ENCODE measurements at places on chromosomes 3 and 15.

- DNase-seq: peak; percentile 40
Measured at GRCh38 chr15:66692808-66693596, 9.0 kb upstream of the SMAD6 start.

DNA sequence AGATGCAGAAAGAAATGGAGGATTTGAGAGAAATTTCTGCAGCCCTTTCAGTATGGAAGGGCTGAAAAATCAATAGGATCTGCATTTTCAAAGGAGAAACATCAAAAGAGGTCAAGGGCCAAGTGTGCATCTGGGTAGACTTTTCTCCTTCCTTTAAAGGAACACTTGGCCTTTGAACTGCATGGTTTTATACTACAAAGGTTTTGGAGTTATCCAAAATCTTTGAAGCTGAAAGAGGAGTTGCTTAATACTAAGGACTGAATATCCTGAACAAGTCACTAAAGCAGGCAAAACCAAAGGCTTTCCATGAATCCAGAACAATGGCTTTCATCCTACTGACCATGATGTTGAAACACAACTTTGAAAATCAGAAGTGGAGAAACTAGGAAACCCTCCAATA, 553.7 kb upstream of the LMCD1 start:
- no peak for DNase-seq

DNA sequence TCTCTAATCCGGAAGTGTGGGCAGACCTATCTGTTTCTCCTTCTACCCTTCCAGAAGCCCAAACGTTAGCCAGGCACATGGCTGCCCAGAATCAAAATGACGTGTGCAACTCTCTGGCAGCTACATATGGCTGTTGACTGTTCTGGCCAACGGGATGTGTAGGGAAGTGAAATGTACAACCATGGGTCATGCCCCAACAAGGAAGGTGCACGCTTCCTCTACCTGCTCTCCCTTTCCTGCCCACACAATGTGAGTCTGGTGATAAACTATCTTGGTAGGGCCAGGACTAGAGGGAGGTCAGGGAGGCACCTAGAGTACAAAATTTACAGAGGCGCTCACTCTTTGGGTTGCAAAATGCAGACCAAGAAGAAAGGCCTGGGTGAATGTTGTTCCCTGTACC, 495.9 kb upstream of the PROK2 start:
- no peak for DNase-seq

DNA sequence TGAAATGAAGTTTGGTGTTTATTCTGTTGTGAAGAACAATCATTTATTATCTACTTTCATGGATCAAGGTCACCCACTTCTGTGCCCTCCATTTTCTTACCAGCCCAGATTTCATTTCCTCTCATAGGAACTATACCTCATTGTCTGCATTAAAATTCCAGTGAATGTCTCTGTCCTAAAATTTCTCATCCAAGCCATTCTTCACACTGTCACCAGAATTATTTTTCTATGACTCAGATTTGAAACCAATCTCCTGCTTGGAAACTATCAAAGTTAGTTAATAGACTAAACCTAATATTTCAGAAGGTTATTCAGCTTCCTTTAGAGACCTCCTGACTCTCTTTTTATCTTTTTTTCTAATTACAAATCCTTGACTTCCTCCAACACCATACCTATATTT, 364.1 kb upstream of the CBLB start:
- DNase-seq: no peak

DNA sequence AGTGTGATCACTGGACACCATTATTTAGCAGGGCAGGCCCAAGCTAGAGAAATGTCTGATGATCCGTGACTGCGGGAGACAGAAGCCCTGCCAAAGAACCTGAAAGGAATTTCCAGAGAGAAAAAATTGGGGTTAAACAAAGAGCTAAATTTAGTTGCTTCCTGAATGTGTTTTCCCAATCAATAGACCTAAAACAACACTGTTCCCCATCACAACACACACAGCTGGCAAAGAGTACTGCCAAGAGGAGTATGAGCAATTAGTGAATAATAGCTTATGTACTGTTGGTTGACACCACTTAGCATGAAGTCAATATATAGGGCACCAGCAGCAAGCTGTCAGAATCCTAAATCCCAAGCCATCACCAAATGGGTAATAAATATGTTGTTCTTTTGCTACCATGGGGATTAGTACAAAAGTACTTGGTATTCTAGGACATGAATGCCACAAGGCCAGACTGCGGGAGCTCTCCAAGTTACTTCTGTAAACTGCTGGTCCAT, 35.7 kb downstream of the CLK3 start:
- DNase-seq: peak; percentile 40

- DNase-seq: no peak
Measured at GRCh38 chr3:158354713-158355112, 216.3 kb upstream of the MLF1 start.

- no peak for DNase-seq
Measured at GRCh38 chr3:191557322-191557721, 96.4 kb downstream of the PYDC2 start.

- no peak for DNase-seq
Measured at GRCh38 chr15:62165104-62165792, at the start of gene C2CD4B. TSS of gene C2CD4B (minus strand) at chr15:62165285. CDS start at chr15:62164984, 301 bp downstream.

GRCh38 chr3:112122870-112123269, 10.2 kb downstream of the GCSAM start:
- DNase-seq: no peak

GRCh38 chr3:59935025-59935424, 885.2 kb upstream of the CFAP20DC start:
- DNase-seq: no peak

- no peak for DNase-seq
Measured at GRCh38 chr3:169953462-169954141, 13.0 kb upstream of the SEC62 start.

DNA sequence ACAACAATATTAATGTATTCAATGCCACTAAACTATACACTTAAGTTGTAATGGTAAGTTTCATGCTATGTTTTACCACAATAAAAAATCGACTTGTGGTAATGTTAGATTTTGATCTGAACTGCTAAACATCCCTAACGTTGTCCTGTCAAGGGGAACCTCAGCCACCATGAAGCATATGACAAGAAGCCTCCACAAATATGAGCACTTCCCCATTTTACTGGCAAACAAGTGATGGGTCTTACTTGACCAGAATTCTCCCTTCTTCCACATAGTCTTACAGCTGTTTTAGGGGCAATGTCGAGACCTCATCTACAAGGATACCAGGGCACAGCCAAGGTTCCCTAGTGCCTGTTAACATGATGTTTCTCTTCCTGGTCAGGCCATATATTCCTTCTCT, 124.2 kb upstream of the ABI3BP start:
- DNase-seq: no peak

DNA sequence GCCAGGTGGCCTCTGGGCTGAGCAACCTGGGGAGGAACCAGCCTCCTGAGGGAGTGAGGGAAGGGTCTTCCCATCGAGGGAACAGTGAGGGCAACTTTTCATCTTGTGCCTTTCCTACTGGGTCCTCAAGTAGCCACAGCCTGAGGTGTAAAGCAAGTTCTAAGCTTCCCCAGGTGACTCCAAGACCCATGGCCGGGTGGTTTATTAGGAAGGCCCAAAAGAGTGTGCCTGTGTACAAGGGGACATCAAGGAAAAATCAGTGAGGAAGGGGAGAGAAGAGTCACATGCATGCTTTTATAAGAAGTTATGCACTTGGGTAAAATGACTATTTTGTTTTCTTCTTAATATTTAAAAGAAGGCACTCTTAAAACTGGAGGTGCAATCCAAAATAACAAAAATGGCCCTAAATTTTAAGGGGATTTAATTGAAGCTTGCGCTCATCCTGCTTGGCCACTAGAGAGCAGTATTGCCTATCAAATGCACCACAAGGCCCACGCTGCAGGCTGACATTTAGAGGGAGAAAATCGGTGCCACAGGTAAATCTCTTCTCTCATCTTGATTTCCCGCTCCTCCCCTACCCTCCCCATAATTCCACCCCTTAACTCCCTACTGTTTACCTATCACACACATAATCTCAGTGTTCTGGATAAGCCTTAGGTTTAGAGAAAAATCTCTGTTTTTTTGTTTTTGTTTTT, 6.7 kb downstream of the NANOGP8 start:
- DNase-seq: no peak

DNA sequence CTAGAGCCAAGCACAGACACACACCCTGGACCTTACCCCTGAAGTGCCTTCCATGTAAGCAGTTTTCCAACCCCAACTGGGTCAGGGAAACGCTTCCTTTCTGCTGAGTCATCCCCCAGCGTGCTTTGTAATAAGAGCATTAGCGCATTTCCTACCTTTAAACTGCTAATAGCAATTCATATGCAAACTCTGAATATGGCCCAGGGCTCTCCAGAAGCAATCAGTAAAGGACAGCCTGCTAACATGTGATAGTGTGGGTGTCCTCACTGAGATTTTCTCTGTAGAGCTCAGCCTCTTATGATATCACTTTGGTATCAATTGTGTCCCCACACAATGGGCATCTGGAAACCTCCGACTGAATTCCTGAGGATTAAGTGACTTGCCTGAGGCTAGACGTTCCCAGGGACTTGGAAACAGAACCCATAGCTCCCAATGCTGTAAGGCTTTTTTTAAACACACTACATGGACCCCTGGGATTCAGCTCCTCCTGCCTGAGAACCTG, 5.6 kb downstream of the GABRB3 start:
- DNase-seq: peak; percentile 4

DNA sequence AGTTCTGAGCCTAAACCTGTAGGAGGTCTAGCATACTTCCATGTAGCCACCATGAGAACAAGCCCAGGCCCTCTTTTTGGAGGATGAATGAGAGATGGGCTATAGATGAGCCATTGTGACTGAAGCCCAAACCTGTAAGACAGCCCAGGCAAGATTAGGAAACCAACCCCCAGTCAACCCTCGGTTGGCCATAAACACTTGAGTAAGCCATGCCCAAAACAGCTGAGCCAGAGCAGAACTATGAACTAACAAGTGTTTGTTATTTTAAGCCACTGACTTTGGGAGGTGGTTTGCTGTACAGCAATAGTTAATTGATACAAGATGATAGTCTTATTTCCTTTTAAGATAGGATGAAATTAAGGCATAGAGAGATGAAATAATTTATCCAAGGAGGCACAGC, 12.4 kb upstream of the CPNE4 start:
- no peak for DNase-seq

DNA sequence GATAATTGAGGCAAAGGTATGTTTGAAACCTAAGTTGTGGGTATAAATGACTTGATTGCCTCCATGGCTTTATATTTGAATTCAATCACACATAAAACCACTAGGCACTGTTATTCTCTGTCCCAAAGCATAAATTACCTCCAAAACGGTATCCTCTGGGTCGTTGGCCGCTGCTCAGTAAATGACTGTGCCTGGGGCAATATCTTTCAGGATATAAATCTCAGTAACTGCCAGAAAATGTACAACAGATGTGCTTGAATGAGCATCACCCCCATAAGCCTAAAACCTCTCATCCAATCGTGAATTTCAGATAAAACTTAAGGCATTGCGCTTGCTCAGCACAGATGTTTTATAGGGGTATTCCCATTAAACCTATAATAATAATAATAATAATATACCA, 19.0 kb upstream of the C3orf49 start:
- DNase-seq: no peak

DNA sequence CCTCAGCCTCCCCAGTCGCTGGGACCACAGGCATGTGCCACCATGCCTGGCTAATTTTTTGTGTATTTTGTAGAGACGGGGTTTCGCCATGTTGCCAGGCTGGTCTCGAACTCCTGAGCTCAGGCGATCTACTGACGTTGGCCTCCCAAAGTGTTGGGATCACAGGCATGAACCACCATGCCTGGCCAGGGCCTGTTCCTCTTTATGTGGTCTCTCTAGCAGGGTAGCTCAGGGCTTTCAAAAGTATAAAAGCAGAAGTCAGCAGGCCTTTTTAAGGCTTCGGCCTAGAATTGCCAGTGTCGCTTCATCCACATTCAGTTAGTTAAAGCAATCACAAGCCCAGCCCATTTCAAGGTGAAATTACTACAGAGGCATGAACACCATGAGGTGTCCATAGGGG, 7.6 kb downstream of the VHL start:
- no peak for DNase-seq

GRCh38 chr3:29606416-29606815, 325.5 kb downstream of the RBMS3 start:
- DNase-seq: no peak

DNA sequence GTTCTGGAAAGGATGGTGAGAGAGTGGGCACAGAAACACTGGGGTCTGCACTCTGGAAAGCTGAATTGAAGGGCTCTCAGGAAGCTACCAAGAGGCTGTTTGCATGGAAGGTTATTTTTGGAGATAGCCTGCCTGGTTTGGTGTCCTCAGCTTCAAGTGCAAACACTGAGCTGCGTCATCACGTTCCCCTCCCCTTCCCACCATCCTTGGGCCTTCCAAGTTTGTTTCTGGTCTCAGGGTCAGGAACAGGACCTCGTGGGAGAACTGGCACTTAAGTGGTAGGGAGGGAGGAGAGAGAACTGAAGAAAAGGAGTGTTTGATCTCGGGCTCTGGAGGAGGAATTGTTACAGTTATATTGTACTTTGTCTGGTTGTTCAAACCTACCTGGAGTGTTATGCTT, 10.6 kb downstream of the ST6GAL1 start:
- DNase-seq: no peak

GRCh38 chr15:36758800-36759199, 179.4 kb downstream of the CDIN1 start:
- no peak for DNase-seq

- DNase-seq: no peak
Measured at GRCh38 chr3:147655236-147655635, 246.1 kb downstream of the ZIC1 start.

DNA sequence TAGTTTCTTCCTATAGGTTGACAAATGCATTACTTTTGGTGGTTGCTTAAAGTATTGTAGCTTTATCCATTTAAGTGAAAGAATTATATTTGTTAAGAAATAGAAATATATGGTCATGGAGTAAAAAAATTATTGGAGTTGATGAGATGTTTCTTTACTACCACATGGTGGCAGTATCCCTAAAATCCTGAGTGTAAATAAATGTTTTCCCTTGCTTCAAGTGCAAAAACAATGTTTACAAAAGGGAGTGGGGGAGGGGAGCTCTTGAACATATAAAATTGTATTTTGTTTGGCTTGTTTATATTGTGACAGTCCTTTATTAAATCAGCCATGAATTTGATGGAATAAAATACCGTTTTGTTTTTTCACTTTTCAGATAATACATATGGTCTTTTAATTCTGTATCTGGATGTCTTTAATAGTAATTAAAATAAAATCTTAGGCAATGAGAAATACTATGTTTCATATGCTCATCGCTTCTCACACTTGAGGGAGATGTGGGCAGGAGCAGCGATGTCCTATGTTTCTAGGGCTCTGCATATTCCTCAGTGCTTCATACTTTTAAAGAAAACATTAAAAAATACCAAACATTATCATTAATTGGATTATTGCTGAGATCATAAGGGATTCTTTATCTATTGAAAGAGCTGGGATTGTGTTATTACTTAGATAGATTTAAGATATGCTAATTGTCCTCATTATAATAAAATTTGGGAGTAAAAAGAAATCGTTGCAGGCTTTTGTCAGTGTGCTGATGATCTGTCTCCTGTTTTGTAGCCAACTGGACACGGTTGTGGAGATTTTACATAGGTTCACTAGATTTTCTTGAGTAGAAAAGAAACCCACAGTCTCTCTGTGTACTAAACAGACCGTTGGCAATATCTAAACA, 349.7 kb downstream of the TUSC7 start:
- peak; percentile 7 for DNase-seq

GRCh38 chr15:38040615-38041014, 106.2 kb downstream of the TMCO5A start:
- no peak for DNase-seq

Data from foreskin keratinocyte (primary cell).